ENCODE measurements at places on chromosomes 16 and 17.

DNA sequence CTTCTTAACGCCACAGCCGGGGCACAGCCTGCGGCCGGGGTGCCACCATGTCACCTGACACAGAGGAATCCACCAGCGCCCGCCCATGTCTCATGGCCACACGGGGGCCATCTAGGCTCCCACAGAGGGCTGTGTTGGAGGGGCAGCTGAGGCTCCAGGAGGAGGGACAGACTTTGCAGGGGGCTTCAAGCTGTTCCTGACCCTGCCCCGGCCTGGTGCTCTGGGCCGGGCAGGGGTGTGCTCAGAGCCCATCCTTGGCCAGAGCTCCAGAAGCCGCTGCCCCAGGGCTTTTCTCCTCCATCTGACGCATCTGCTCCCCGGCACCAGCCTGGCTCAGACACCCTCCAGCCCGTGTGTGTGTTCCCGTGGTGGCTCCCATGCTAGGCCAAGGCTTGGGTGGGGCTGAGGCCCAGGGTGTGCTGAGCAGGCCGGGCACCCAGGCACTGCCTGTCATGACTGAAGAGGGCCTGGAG, 7.8 kb upstream of the SLC38A10 start:
- no peak for DNase-seq

DNA sequence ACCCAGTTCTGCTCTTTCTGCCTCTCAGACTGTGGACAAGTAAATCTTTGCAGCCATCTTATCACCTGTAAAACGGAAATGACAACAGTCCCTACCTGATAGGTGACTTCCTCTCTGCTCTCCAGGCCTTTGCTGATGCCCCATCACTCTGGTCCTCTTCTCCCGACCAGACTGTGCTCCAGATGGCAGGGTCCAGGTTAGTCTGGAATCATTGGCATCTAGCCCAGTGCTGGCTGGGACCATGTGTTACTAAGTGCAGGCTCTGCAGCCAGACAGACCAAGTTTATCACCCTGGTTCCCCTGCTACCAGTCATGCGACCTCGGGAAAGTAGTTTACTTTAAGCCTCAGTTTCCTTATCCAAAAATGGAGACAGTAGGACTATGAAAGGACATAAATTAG, 1.8 kb upstream of the NUBP1 start:
- DNase-seq: no peak

DNA sequence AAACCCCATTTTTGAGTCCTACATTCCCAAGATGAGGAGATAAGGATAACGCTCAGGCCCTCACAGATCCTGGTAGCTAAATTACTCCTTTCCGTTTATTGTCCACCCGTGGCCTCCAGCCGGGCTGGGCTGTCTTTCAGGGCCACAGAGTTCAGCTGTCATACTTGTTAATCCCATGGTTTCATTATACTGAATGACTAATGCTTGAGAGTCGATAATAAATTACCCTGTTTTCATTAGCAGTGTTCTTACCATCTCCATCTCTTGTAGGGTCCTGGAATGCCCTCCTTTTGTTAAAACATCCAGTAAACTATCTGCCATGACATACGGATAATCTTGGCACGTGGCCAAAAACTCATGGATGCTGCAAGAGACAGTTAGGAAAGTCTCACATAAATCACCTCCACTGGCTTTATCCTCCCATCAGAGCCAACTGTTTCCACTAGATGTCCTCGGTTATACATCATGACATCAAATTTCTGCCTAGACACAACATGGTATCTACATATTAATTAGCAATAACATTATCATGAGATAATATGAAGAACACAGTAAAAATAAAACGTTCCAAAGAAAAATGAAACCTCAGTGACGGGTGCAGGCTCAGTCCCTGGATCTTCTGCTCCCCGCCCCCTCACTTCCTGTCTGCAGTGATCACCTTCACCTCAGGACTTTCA, 45.3 kb downstream of the BRD7 start:
- DNase-seq: no peak

GRCh38 chr16:10897134-10897533, 20.1 kb downstream of the CIITA start:
- DNase-seq: no peak

DNA sequence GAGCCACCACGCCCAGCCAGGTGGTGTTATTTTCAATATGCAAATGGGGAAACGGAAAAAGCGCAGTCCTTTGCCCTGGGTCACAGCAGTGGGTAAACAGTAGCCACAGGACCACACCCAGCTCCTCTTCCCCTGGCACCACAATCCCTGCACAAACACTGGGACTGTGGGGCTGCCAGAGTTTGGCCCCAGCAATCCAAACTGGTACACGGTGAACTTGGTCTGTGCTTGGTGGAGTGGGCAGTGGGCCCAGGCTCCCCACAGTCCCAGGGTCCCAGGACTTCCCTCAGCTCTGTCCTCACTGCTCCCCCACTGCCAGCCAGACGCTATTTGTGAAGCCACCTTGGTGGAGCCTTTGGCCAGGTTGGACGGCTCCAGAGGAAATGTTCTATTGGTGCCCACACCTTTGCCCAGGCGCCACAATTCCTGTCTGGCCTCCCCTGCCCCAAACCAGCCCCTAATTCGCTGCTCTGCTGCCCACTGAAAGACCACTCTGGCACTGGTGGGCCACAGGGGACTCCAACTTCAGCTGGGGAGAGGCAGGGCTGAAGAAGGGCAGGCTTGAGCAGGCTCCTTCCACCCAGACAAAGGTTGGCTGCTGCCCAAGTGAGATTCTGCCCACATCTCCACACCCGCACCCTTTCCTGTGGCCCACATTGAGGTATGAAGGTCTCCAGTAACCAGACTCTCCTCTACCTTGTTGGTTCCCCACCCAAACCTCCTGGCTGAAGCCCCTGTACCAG, 2.1 kb downstream of the CHAD start:
- DNase-seq: no peak

DNA sequence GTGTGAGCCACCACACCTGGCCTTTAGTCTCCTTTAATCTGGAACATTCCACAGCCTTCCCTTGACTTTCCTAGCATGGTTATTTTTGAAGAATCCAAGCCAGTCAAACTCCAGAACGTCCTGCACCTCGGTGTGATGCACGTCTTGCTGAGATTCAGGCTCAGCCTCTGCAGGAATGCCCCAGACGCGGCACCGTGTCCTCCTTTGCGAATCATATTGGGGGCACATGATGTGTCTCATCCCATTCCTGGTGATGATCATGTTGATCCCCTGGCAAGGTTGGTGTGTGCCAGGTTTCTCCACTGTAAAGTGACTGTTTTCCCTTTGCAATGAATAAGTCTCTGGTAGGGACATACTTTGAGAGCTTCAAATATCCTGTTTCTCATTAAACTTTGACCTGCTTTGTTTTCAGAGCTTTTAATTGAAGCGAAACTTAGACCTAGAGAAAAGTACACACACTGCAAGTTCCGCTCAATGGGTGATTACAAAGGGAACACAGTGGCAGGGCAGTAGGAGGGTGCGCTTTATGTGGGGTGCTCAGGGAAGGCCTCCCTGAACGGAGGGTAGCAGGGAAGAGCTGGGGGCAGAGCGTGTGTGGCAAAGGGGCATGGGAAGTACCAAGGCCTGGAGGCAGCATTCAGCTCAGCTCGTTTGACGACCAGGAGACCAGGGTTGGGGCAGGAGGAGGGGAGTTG, 9.6 kb upstream of the ATP2C2 start:
- no peak for DNase-seq

DNA sequence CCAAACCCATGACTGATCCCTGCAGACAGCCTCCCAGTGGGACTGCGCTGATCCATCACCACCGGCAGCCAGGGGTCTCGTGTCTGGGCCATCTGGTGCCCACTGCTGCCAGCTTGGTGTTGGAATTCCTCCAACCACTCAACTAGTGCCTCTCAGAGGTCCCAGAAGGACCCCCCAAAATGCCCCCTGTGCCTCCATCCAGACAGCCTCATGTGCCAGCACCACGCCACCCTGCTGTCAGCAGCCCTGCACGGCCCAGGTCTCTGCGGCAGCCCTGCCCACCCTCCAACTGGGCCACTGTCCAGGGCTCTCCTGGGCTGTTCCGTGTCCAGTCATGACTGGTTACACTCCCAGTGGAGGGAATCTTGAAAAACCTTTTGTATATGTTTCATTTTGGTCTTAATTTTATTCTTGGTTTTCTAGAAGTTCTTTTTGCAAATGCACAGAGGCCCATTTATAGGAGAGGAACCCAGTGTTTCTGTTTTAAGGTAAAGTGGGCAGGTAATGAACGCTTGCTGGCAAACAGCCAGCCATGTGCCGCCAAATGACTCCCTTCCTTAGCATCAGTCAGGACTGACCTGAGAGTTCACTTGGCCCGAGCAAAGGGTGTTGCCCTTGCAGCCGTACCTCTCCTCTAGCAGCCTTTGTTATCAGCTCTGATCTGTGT, 34.6 kb downstream of the GRIN2C start:
- no peak for DNase-seq

DNA sequence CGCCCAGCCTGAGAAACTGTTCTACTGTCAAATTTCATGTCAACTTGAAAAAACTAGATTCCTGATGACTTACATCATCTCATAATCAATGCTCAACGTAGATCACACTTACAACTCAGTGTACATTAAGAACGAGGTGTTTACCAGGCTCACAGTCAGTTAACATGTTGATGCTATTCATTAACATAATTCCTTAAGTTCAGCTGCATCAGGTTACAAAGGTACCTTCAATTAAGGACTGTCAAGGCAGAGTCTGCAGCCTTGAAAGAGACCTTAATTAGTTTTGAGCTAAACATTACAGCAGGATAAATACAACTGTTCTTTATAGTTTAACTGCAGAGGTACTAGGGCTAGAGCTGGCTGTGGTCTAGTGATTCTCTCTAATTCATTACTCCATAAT, 1.9 kb downstream of the GNA13 start:
- no peak for DNase-seq

GRCh38 chr16:66717112-66717675, 20.7 kb upstream of the CMTM4 start:
- no peak for DNase-seq

DNA sequence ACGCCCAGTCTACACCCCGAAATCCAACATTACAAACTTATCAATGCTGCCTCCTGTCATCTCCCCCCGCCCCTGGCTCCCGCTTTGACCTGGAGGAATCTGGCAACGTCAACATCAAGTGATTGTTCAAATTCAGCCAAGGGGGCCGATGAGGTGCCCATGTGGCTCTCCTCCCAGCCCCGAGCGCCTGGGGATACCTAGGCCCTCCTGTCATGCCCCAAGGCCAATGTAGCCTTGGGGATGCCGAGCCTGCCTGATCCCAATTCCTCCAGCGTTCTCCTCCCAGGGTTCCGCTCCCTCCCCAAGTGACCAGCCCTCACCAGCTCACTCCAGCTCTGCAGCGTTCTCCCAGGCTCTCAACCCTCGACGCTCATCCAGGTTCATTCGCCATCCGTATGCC, 59.4 kb downstream of the NXN start:
- DNase-seq: no peak

DNA sequence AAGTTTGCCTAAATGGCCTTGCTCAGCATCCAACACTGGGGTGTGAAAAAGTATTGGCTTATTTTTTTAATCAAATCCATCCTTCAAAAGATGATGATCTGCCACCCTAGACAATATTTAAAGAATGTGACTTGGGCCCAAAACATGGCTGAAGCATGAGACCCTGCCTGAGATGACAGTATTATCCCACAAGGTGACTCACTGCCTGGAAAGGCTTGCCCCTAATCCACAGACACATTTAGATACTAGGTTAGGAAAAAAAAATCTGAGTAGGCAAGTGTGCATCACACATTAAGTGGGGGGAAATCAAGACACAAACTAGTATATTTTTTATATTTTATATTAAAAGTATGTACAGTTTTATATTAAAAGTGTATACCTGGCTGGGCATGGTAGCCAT, 38.4 kb downstream of the TOM1L2 start:
- DNase-seq: no peak

Measured in stimulated activated CD8-positive, alpha-beta memory T cell treated with anti-CD3 and anti-CD28 coated beads, Interleukin-12 subunit alpha, Interleukin-12 subunit beta, amount 100 ng/mL, for 1 hour (primary cell).